Esophagus squamous epithelium (tissue), 5 donors: ENCODE measurements at places on chromosomes 1 and 21.

DNA sequence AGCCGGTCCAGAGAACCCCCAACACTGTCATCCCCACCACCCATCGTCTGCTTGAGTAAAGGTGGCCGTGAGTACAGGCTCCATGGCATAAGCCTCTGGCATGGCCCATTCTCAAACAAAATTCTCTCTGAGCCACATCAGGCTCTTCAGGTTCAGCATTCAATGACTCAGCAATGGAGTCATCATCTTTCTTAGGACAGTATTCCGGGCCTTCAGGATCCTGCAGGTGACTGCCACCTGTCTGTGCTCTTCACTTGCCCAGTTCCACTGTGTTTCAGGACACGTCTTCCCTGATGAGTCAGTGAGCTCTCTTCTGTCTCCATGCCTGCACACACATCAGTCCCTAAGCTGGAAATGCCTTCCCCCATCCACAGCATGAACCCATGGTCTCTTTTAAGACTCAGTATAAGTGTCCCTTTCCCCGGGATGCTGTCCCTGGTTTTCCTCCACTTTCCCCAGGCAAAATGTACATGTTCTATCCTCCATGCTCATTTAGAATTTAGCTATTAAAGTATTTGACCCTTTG is 81.1 kb upstream of the FGGY start:
- no peak for DNase-seq

GRCh38 chr1:67741736-67742135 is 56.7 kb downstream of the GADD45A start:
- no peak for DNase-seq

- DNase-seq, result no peak
These were observed 11.8 kb upstream of the NTMT2 start for GRCh38 chr1:170133766-170134495.

DNA sequence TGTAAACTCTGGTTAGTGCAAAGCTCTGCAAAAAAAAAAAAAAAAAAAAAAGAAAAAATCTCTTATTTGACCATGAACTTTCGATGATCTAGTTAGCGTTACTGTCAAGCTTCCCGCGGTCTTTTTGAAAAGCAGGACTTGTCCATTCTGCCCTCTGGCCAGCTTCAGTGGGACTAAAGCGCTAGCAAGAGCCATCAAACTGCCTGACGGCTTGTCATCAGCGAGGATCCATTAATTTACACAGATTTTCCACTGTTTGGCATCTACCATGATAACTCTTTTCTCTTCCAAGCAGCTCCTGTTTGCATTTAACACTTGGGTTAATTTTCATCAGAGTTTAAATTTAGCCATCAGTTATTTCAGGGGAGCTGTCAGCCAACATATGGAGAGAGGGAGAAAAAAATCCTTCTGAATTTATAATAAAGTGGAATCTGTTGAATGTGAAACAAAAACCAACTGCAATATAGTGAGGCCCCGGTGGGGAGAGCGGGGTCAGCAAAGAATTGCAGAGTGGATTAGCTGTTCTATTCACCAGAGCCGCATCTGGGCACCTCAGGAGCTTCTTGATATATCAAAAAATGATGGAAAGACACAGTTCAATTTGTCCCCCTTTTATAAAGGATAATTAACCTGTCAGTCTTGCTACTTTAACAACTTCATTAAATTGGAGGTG is 298.2 kb downstream of the SPATA17 start:
- DNase-seq, result no peak

DNA sequence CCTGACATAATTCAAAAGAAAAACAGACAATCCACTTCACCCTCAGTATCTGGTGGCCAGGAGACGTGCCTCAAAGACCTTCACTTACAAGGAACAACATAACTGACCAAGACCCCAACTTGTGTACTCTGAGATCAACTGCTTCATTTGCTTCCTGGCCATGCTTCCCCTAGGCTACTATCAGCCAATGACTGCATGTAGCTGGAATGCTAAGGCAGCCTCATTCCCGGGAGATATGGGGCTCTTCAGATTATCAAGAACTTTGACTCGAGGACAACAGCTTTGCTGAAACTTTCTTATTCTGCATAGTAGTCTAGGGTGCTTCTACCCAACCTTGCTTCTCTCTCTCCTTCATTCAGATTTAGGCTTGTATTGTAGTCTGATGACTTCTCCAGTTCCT is 11.7 kb upstream of the UCK2 start:
- DNase-seq, result no peak

DNA sequence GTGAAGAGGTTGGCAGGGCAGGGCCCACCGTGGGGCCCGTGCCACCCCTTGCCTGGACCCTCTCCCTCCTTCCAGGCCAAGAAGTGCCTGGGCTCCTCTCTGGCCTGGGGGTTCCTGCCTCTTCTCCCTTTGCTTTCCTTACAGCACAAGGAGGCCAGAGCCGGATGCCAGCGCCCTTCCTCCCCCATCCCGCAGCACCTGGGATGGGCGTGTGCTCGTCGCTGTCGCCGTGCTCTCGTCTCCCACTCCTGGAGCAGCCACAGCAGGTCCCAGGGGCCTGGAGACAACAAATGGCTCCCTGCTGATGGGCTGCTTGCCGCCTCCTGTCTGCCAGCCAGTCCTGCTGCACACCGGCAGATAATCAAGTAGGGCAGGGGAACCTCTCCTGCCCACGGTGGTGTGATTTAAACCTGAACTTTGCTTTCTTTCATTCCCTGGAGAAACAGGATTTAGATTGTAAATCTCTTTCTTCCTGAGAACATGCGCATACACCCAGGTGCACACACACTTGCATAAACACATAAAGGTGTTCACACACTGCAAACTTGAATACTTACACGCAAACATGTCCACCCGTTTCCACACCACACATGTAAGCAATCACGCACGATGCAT is 50.8 kb upstream of the POU3F1 start:
- no peak for DNase-seq

GRCh38 chr1:10045480-10046355 is 13.0 kb downstream of the UBE4B start:
- DNase-seq, result no peak

GRCh38 chr1:222275001-222275728 is 272.7 kb downstream of the HHIPL2 start:
- no peak for DNase-seq

DNA sequence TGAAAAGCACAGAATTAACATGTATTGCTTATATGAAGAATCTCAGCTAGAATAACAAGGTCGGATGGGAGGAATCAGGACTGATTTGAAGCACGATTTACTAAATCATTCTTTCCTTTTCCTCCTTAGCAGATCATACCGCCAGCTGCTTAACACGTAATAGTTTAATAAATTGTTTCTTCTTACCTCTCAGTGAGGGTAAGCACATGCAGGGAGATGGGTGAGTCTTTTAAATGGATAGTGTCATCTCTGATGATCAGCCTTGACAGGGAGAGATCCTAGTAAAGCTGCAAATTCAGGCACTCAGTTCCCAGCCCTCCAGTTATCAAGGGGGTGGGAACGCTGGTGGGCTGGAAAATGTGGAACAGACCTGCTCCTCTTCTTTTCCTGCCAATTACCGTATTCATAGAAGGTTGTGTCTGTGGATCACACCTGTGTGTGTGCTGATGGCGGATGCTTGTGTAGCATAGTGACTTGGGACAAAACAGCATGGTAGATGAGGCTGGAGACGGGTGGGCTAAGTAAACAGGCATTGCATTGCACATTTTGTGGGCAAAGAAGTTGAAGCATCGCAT is 30.7 kb downstream of the NTPCR start:
- DNase-seq, result no peak

GRCh38 chr21:38955495-38955894 is 149.8 kb downstream of the ETS2 start:
- DNase-seq, result no peak
